ENCODE measurements at places on chromosomes 5 and 9.

DNA sequence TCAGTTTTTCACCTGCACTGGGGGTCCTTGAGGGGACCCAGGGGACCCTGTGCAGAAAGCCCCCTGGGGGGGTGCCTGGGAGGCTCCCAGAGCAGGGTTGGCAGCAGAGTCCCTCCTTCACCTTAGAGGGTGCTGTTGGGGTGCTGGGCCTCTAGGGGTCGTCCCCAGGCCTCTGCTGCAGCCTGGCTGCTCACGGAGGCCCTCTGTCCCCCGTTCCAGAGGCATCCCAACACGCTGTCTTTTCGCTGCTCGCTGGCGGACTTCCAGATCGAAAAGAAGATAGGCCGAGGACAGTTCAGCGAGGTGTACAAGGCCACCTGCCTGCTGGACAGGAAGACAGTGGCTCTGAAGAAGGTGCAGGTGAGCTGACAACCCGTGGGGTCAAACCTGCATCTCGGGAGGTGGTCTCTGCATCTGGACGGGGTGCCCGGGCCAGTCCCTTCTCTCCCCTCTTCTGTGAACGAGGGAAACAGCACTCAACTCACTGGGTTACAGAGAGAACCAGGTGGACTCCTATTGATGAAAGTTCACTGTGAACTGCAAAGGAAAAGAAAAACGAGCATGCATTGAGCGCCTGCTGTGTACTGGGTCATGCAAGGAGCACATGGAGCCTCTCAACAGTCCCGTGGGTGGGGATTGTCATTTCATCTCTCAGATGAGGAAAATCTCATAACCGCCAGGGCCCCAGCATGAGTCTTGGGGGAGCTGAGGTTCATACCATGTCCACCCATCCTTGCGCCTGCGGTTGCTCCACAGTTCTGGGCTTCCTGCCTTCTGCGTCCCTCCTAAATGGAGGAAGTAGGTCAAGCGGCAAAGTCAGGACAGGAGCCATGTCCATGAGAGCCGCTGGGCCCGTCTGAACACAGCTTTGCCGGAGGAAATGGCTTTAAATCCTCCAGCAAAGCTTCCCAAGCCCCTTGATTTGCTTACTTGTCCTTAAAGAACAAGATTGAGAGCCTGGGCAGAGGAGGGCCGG, 54.8 kb downstream of the NEK6 start:
- DNase-seq = no peak

DNA sequence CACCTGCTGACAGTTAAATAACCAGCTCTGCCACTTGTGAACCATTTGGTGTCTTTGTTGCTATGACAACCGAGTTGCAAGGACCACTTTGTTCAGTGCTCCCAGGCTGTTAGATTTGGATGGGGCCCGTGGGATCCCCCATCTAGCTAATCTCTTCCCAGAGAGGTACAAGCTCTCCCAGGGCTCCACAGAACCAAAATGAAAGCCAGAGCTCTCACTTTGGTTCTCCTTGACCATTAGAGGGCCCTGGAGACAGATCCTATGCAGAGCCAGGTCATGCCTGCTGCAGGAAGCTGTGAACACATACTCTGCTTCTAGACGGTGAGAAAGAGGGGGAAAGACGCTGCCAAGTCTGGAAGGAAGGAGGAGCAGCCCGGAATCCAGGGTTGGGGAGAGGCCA, 224.6 kb downstream of the GABBR2 start:
- DNase-seq = no peak

GRCh38 chr5:69042500-69042899, 51.3 kb upstream of the SLC30A5 start:
- DNase-seq = no peak

GRCh38 chr5:78568212-78568611, 80.4 kb downstream of the LHFPL2 start:
- DNase-seq = no peak

DNA sequence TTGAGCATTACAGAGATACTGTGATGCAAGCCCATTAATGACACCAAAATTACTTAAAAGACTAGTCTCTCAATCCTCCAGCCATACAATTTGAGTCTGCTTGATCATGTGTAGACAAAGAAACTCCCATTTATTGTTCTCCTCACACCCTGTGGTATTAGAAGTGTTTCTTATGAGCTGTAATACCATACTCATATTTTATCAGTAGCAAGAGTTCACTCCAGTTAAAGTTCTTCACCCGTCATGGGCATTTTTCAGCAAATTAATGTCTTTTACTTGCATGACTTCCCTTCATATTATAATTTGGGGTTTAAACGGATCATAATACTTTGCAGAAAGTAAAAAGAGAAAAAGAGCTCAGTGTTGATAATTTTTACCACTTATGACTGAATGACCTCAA, 242.9 kb downstream of the BNC2 start:
- no peak for DNase-seq

DNA sequence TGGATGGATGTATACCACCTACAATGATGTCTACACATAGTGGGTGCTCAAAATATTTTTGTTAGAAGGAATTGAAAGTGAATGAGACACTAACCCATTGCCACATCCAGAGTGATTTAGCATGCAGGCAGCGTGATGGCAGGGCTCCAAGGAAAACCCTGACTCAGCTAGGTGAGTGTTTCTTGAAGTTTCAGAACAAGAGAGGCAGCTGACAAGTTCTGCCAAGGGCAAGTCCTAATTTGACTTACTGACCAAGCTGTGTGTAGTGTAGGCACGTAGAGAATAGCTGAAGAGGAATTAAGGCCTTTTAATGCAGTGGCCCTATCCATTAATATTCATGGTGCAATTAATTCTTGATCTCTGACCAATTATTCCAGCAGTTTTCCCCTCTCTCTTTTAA, 107.8 kb upstream of the ATP10B start:
- DNase-seq = peak; percentile 2

DNA sequence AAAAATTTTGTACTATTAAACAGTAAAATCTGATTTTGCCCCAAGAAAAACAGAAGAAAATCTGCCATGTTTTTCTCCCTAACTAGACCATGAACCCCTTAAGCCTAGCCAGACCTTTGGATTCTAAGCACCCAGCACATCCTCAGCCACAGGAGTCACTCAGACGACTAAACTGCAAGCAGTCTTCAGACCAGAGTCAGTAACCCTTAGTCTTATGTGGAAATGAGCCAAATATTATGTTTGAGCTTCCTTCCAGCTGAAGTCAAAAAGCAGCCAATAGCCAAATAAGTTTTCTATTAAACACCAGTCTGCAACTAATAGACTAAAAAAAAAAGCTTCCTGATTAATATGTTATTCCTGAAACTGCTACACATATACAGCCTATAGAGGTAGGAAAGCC, 47.4 kb downstream of the GOLPH3 start:
- no peak for DNase-seq

DNA sequence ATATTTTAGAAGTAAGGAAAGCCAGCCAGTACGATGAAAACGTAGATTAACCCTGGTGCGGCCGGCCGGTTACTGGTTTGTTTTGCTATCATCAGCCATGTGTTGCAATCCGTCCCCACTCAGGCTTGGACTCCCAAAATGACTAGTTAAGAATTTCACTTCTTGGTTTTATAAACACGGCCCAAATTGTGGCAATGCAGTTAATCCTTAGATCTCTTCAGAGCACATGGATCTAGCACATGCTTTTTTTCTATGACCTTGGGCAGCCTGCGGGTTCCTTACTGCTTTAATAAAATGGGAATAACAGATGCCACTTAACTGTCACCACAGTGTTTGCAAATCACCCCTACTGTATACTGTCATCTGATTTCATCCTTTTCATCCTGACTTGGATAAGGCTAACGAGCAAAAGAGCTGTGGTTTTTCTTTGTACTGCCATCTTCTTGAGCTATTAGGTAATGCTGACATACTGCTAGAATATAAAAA, 1.5 kb downstream of the NDFIP1 start:
- DNase-seq = peak; percentile 78

GRCh38 chr5:11182441-11183080, 421.5 kb upstream of the DAP start:
- DNase-seq = no peak

DNA sequence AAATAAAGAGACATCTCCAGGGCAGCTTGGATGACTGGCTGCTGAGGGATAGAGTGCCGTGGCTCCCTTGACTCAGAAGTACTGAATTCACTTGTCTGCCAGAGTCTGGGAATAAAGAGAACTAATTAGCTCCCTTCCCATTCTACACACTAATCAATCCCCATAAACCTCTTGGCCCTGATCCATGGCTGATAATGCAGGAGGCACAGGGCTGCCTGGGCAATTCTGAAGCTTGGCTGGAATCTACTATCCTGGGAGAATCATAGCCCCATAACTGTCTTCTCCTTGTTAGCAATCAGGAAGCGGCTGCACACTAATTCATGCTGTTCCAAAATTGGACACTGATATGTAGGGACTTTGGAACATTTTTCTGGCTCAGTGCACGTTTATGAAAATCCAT, 197.7 kb downstream of the PTTG1 start:
- no peak for DNase-seq

DNA sequence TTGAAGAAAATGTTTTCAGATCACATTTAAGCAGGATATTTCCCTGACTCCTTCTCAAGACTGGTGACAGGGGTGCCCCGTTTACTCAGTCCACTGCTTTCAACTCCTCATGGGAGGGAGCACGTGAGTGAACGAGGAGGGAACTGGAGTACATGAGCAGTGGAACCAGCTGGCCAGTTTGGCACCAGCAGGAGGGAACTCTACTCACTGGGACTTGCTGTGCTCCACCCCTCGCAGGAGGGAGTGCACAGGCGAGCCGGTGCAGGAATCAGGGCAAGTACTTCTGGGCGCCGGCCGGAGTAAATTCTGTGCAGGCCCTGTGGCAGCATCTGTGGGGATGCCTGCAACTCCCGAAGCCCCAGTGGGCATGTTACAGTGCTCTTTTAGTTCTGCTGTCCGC, 1941.1 kb upstream of the C9orf72 start:
- no peak for DNase-seq

DNA sequence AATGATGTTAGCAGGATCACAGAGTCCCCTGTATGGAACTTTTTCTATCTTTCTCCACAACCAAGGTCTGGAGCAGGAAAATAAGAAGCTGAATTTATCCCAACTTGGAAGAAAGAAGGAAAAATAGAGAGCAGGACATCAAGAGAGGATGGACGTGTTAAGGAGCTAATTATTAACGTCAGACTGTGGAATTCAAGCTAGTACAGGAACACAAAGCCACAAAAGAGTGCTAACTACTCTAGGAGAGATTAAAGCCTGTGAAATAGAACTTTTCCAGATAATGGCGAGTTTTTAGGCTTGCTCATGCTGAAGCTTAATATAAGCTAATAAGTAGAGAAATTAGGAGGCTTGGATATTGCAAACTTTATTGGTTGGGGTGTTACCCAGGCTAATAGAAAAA, 632 bp upstream of the SPINK13 start:
- no peak for DNase-seq

DNA sequence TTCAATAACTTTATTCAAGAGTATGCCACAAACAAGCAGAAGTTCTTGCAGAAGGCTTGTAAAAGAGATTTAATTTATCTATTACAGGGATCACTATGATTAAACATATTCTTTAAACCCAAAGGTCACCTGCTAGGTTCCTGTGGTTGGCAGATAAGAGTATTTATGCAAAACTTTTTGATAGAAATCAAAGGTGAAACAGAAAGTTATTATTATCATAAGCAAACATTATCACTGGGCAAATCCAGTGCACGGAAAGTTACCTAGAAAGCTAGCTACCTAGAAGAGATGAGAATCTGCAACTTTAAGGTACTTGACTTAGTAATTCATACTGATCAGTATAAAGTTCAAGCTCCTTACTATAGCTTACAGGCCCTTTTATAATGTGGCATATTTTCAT, 3.2 kb downstream of the STARD4 start:
- no peak for DNase-seq

GRCh38 chr5:168219515-168220410, 71.7 kb upstream of the WWC1 start:
- peak; percentile 63 for DNase-seq

DNA sequence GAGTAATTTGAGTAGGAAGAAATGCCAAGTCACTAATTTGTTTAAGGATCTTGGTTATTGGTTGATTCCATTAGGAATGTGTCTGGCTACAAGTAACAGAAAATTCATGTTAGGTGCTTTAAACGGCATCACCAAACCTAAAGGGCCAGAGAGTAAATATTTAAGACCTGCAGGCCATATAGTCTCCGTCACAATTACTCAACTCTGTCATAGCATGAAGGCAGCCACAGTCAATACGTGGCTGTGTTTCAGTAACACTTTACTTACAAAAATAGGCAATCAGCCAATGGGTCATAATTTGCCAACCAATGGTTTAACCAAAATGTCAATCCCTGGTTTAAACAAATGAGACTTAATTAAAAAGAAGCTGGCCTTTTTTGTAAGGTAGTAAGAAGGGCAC, 98.5 kb downstream of the ARL15 start:
- no peak for DNase-seq

DNA sequence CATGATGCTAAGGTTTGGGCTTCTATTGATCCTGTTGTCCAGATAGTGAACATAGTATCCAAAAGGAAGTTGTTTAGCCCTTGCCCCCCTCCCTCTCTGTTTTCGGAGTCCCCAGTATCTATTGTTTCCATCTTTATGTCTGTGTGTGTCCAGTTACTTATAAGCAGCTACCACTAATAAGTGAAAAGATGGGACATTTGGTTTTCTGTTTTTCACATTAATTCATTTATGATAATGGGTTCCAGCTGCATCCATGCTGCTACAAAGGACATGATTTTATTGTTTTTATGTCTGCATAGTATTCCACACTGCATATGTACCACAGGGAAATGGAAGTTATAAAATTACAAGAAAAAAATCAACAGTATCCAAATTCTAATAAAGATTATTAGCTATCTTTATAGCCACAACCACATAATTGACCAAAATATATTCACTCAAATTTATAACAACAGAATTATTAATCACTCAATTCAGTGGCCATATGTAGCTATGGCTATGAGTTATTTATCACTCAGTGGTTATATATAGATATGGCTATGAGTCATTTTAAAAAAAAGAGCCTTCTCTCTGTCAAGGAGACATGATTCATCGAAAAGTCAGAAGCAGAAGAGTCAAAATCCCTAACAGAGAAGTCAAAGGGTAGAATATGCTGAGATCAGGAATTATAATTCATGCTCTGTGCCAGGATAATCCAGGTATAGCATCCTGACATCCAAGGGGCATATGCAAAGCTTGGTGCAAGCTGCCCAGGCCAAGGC, 367.5 kb downstream of the DEPDC1B start:
- peak; percentile 11 for DNase-seq

DNA sequence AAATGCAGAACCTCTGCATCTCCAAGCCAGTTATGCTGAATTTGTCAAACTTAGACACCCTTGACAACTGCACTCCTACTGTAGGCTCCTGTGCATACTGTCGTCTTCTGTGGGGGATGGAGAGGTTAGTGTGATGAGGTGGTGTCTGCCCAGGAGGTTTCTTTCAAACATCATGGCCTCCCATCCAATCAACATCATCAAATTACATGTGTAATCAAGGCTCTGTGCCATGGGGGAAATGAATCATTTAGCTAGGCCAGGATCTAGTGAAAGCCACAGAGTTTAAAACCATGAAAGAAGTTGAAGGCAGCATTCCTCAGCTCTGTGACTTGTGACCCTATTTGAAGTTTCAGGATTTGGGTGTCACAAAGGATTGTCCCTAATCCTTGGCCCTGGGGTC, 240.6 kb downstream of the MARCHF11 start:
- DNase-seq = no peak

Measured in activated CD4-positive, alpha-beta T cell treated with anti-CD3 and anti-CD28 coated beads, Interleukin-10, Interleukin-2, amounts not matched to agents 100 ng/mL and 50 ng/mL, durations not matched to agents 16 hours and 8 hours (primary cell).